Right atrium auricular region (tissue), 2 donors: ENCODE measurements at places on chromosomes 7 and 10. TPM values are rescaled to one million over a fixed set of nuclear protein-coding genes. Genes with fewer than 3 reads are reported as not detected.

PON2 gene
- total RNA-seq: 45.4 TPM

- DNase-seq: no peak
These were observed 336.0 kb downstream of the PLXNA4 start for GRCh38 chr7:132240262-132240661.

DNA sequence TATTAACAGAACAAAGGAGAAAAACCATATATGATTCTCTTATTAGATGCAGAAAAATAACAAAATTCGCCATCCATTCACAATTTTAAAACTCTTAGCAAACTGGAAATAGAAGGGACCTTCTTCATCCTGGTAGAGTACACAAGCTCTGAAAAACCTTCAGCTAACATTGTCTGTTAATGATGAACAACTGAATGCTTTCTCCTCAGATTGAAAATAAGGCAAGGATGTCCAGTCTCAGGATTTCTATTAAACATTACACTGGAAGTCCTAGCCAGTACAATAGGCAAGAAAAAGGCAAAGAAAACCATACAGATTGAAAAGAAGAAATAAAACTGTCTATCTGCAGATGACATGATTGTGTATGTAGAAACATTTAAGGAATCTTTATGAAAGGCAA, 16.0 kb upstream of the CCNY start:
- no peak for DNase-seq

ADAM8 gene
- 0.82 TPM for total RNA-seq

GRCh38 chr10:49616421-49617101, 2.7 kb downstream of the CHAT start:
- DNase-seq: no peak

GRCh38 chr7:195010-195829, 2.8 kb downstream of the FAM20C start:
- DNase-seq: no peak

GRCh38 chr7:82442492-82443035, 1.0 kb downstream of the CACNA2D1 start:
- no peak for DNase-seq

DNA sequence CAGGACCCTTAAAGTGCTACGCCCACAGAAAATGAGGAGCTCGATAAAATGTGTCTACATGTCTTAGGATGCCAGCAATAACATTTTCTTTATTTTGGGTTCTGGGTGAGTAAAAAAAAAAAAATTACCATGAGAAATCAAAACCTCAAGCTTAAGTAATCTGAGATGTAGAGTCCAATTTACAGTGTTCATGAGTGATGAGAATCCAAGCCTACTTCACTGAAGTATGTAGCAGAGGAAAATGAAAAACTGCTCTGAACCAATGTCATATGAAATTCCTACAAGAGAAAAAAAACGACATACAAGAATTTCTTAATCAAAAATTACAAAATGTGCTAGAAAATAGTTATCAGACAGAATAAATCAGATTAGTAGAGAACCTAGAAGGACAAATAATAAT, 274.4 kb downstream of the HTR7 start:
- DNase-seq: no peak

DNA sequence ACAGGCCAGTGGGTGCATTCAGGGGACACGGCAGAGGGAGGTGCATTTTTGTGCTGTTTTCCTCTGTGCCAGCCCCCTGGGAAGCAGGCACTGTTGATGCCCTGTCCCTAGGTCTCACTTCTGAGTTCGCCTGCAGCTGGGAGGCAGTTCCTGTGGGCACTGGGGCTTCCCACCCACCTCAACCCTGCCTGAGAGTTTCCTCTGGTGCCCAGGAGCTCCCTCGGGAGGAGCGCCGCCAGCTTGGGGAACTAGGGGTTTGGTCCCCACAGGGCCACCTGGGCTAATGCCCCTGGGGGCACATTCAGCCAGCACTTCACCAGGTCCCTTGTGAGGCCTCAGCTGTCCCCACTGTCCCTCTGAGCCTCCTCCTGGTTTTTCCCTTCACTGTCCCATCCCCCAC, 178.2 kb upstream of the RHEB start:
- no peak for DNase-seq

NANOS1 gene
- 7.8 TPM for total RNA-seq

GRCh38 chr7:2512713-2513112, 6.9 kb upstream of the LFNG start:
- DNase-seq: no peak

DNA sequence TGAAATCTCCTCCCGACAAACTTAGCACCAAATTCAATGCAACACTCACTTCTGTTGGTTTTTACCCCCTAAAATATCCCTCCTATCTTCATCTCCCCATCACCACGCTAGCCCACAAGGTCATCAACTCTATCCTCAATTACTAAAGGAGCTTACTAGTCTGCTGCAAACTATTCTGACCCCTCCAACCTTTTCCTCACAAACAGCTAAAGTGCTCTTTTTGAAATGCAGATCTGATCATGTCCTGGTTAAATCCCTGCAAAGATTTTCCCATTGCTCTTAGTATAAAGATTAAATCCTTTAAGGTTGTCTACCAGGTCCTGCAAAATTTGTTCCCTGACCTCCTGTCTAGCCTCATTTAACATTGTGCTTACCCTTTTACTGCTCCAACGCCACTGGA, 8.6 kb downstream of the SGCE start:
- no peak for DNase-seq

DNA sequence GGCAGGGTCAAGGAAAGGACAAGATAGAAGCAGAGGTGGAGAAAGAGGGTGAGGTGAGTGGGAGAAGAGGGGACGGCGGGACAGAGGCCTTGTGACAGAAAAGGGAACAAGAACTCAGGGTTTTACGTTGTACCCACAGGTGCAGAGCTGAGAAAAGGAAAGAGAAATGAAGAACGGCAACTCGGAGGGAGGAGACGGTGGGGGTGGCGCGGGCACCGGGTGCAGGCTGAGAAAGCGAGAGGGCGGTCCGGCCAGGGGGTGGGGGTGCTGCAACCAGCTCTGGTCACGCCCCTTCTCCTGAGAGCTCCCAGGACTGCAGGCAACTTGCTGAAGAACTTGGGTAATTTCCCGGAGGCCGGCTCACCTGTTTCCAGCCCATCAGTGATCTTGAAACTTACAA, 65.3 kb downstream of the CARD11 start:
- DNase-seq: no peak

- DNase-seq: no peak
These were observed 685.3 kb upstream of the GALNT17 start for GRCh38 chr7:70446448-70447143.

DNA sequence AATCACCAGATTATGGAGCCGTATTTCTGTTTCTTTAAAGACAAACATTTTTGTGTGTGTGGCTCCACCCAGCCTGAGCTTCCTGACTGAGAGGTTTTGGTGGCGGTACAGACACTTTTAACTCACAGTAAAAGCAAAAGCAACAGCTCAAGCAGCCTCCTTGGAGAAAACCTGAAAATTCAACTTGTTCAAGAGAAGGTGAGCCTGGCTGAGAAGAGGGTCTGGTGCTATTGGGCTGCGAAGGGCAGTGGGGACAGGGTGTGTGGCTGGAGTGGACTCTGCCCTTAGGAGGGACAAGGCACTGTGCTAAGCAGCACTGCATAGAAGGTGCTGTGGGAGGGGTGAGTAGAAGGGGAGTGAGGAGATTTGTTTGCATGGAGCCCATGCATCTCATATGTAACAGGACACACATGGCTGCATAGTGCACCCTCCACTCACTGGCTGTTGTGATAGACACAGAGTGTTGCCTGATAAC, at the start of gene GIMAP7:
TSS of gene GIMAP7 (plus strand) at position 125 of the 475 bp plus-strand sequence. CDS start 5,103 bp downstream, outside the sequence.
- no peak for DNase-seq

DNA sequence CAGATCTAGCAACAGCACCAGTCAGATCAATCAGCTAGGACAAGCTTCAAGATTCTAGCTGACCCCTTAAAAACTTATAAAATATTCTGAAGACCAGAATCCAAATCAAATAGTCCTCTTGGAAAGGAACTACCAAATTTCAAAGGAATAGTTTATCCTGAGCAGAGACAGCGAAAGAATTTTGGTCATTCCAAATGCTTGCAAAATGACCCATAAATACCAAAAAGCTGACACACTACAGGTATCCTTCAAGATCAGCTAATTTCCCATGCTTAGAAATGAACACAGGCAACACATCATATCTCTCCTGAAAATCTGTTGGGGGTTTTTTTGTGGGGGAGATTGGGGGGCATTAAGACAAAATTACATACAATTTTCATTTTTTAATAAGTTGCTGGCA, 78.8 kb downstream of the PDSS1 start:
- DNase-seq: no peak

GRCh38 chr7:43491984-43492383, 90.9 kb upstream of the STK17A start:
- no peak for DNase-seq

MAP3K8 gene
- total RNA-seq: 10.6 TPM

SLC26A3 gene
- total RNA-seq: not detected

ERVW-1 gene
- not detected for total RNA-seq

PPP1R9A gene
- total RNA-seq: 23.3 TPM

PTPN20 gene
- total RNA-seq: 7.5 TPM
